ENCODE measurements at places on chromosomes 6 and 20.

DNA sequence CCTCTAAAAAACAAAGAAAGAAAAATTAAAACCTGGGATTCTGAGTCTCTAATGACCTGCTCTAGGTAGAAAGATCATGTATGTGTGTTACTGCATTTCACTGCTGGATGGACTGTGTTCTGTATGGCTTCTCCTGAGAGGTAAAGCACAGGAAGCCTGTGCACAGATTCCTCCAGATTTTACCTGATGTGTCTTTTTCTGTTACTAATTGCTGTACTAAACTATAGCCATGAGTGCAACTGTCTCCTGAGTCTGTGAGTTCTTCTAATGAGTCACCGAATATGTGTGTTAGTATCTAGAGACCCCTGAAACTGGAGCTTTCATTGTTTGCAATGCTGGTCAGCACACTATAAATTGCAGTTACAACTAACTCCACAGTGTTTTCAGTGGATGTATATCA, 270.8 kb downstream of the CDKAL1 start:
- DNase-seq: no peak

GRCh38 chr6:51959744-51960383, 127.5 kb downstream of the PKHD1 start:
- DNase-seq: peak; percentile 16

GRCh38 chr6:73631849-73632248, 21.9 kb downstream of the SLC17A5 start:
- no peak for DNase-seq

DNA sequence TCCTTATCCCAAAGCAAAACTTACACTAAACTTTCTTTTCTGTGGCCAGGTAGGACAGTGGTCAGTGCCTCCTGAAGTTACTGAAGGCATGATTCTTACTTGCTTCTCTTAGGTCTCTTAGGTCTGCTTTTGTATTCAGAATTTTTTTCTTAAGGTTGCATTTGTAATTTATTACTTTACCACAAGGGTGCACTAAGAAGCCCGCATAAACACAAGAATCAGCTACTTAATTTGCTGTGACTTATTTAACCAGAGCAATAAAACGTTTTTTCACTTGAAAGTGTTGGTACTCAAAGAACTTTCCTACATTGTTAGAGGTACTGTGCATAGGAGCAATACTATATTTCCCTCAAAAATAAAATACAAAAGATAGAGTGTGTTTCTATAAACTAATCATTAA, 75.4 kb upstream of the LAMA2 start:
- peak; percentile 2 for DNase-seq

DNA sequence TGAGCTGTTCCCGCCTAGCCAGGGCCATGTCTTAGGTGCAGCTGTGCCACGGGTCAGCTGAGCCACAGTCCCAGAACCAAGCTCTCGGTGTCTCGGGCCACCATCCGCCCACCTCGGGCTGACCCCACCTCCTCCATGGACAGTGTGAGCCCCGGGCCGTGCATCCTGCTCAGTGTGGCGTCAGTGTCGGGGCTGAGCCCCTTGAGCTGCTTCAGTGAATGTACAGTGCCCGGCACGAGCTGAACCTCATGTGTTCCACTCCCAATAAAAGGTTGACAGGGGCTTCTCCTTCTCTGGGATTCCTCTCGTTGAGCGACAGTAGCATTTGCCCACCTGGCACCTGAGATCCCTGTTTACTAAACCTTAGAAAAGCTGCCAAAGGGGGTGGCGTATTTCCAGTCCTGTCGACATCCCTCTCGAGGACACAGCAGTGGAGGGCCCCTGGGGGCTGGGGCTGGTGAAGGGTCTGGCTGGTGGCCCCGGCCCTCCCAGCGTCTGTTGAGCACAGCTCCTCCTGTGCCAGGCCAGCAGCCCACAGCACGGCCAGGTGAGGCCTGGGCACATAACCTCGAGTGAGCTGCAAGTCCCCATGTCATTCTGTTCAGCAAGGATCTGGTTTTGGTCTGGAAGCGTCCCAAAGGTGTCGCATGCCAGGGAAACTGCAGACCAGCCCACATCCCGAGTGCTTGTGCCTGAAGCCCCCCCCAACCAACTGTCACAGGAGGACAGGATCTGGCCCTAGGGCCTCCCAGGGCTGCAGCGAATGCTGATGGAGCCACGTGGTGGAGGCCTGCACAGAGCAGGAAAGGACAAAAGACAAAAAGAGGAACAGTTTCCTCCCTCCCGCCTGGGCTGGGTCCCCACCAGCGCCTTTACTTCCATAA, 21.2 kb upstream of the PYGB start:
- DNase-seq: no peak

DNA sequence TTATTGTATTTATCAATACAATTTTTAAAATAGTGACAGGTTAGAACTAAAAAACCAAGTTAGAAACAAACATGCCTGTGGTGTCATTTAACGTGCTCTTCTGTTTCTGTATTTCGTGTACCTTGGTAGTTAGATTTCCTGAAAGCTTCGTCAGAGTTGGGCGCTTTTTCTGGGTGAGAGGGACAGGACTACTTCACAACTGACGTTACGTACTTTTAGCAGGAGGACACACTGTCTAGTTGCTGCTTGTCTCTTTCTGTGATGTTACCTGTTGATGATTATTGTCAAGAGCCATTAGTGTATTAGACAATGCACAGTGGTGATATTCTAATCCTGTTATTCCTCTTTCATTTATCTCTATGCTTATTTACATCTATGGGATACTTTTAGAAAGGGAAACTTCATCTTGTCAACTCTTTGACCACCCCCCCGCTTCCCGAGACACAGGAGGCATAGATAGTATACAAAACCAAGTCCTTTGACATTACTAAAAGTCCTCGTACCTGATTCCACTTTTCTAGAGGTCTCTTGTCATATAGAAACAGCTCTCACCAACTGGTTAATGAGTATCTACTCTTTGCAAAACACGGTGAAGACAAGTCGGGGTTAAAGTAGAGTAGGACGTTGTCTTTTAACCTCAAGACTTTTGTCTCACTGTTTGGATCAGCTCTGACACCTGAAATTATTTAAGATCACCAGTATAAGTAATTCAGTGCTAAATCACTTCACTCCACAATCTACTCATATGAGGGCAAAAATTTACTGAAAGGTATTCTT, 96.3 kb downstream of the LYRM2 start:
- no peak for DNase-seq

DNA sequence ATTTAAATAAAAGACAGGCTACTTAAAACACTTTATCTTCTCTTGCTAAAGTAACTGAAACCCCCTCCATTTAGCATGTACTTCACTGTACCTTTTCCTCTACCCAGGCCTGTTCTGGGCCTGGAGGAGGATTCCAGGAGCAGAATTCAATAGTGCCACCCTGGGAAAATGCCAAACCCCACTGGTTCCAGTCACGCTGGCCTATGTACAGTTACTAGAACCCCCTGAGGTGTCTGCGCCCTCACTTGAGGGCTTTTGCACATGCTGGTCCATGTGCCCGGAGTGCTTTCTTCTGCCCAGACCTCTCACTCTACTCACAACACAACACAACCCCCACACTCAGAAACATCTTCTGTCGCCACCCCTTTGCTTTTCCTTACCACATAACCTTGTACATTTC, 45.5 kb downstream of the TRAM2 start:
- DNase-seq: no peak

DNA sequence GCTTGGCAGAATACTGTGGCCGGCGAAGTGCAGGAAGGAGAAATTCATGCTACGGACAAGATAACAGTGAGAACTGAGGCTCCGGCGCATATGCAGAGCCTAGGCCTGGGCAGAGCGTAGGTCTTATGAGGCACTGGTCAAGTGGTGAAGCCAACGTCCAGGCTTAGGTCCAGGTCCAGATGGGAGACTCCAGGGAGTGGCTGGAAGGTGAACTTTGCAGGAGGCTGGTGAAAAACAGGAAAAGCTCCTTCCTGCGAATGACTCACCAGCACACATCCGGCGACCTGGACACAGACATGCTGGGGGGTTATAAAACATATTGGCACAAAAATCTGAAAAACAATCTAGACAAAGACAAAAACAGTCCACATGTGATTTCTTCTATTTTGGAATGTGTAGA, 15.4 kb downstream of the C6orf141 start:
- DNase-seq: no peak

GRCh38 chr20:23289724-23290395, 60.7 kb upstream of the NXT1 start:
- DNase-seq: no peak

DNA sequence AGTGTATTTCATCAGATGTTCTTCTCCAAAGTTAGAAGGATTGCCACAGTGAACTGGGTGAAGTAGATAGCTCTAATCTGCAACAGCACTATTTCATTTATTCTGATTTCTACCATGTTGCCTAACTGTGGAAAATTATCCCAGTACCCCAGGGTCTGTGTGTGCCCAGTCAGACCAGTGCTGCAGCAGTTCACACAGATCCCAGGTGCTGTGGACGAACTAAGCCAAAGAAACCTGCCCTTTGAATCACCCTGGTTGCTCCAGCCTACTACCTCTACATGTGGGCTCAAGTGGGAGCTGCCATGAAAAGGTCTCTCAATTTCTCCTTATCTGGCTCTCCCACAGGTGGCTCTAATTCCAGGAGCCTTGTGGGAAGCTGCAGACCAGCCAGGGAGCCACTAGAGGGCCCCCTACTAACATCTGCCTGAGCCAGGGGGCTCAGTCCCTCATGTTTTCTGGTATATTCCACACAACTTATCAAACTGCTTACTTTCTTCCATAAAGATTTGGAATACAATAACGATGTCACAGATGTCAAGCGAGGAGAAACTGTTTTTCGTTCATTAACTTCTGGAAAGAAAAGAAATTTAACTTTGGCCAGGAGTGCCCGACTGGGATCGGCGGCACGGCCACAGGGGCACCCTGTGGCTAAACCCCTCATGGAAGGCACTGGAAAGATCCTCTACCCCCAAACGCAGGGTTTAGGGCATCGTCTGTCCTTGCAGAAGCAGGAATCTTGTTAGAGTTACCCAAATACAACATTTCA, 31.6 kb upstream of the LY86 start:
- peak; percentile 40 for DNase-seq

DNA sequence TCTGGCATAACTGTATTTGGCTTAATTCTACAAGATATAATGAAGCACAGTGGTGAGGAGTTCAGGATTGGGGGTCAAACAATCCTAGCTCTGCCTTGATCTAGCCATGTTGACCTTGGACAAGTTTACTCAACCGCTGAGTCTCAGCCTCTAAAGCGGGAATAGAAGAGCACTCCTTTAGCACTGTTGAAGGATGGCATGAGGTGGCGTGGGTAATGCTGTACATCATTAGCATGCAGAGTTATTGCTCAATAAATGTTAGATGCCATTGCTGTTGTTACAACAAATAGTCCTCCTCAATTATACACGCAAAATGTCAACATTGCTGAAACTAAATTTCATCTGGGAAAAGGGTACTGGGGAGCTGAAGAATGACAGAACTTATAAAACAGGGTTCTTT, 78.6 kb downstream of the KIF13A start:
- DNase-seq: no peak

GRCh38 chr20:8094415-8094818, 37.6 kb upstream of the PLCB1 start:
- DNase-seq: no peak

DNA sequence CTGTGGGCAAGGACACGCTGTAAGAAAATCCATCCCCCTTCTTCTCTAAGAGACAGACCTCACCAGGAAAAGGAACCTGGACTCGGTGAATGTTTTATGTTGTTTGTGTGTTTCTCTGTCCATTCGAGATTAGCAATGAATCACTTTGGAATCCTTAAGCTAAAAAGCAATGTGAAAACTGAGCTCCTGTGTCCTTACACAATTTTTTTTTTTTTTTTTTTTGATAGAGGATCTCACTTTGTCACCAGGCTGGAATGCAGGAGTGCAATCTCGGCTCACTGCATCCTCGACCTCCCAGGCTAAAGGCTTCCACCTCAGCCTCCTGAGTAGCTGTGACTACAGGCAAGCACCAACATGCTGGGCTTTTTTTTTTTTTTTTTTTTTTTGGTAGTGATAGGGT, 32.1 kb downstream of the BFSP1 start:
- no peak for DNase-seq

- no peak for DNase-seq
Observed at GRCh38 chr20:63700199-63701050, 4.0 kb downstream of the TNFRSF6B start.

DNA sequence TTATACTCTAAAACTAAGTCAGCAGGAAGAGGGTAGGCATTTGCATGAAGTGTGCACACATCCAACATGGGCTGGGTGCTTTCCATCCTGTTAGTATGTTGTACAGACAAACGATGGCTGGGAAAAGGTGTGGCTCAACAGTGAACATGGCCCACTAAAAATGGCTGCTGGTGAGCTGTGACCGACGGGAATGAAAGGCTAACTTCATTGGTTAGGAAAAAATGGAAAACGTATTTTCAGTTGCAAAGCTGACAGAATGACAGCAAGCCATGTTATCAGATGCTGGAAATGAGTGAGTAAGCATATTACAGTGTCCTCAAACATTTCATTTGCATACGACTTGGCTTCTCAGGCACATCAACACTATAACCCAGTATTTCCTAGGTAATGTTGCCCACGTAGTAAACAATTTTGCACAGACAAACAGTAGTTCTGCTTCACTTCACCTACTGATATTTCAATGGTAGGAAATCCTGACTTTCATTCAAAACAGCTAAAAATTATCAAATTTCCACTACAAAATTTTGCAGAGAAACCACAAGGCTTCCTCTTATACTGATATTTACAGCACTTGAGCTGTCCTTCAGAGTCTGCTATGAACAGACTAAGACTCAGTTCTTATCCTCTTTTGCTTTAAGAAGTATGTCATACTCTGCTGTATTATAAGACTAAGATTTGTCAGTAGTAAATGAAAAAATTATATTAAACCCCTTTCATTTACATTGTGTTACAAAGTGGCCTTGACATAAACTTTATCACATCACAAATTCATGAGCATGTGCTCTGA, 98.9 kb downstream of the IRF4 start:
- no peak for DNase-seq

GRCh38 chr20:37396416-37397075, 50.6 kb downstream of the SRC start:
- no peak for DNase-seq

DNA sequence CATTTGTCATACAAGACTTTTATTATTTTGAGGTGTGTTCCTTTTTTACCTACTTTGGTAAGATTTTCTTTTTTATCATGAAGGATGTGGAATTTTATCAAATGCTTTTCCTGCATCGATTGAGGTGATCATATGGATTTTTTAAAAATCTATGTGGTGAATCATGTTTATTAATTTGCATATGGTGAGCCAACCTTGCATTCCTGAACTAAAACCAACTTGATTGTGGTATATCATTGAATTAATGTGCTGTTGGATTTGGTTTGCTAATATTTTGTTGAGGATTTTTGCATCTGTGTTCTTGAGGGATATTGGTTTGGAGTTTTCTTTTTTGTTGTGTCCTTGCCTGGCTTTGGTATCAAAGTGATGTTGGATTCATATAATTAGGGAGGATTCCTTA, 848.1 kb upstream of the EYS start:
- DNase-seq: no peak

Data from CD4-positive, alpha-beta T cell treated with Interleukin-21 for 1 hour (primary cell).